T-helper 22 cell (primary cell): ENCODE measurements at places on chromosomes 16 and 17.
A peak's percentile ranks its signal among the peaks of the same experiment; 100 is the strongest.

DNA sequence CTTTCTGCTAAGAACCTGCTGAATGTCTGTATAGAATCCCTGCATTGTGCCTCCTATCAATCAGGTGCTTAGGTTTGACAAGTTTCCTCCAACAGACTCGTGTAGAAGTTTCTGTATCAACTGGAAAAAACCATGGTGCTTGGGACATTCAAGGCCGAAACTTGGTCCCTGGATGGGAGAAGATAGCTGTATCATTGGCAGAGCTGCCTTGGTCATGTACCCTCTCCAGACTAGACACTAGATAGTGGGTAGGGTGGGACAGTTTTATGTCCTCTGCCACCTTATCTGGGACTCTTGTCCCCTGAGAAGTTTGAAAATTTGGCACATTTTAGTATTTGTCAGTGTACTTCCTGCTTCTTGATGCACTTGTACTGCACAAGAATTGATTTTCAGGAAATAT lies 520.8 kb downstream of the WWOX start:
- DNase-seq, result no peak

- DNase-seq, result no peak
These were observed 8.8 kb upstream of the TRAP1 start for GRCh38 chr16:3726021-3726687.

DNA sequence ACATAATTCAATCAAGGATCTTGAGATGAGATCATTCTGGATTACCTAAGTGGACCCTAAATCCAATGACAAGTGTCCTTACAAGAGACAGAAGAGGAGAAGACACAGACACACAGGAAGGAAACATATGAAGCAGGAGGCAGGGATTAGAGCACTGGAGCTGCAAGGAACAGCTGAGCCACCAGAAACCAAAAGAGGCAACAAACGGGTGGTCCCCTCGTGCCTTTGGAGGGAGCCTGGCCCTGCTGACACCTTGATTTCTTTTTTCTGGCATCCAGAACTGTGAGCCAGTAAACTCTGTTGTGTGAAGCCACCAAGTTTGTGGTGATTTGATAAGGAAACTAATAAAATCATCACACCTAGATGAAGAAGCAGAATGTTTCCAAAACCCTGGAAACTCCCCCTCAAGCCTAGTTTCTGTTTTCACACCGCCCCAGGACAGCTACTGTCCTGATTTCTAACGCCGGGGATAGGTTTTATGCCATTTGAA lies 115.2 kb downstream of the PITPNC1 start:
- DNase-seq, result no peak

DNA sequence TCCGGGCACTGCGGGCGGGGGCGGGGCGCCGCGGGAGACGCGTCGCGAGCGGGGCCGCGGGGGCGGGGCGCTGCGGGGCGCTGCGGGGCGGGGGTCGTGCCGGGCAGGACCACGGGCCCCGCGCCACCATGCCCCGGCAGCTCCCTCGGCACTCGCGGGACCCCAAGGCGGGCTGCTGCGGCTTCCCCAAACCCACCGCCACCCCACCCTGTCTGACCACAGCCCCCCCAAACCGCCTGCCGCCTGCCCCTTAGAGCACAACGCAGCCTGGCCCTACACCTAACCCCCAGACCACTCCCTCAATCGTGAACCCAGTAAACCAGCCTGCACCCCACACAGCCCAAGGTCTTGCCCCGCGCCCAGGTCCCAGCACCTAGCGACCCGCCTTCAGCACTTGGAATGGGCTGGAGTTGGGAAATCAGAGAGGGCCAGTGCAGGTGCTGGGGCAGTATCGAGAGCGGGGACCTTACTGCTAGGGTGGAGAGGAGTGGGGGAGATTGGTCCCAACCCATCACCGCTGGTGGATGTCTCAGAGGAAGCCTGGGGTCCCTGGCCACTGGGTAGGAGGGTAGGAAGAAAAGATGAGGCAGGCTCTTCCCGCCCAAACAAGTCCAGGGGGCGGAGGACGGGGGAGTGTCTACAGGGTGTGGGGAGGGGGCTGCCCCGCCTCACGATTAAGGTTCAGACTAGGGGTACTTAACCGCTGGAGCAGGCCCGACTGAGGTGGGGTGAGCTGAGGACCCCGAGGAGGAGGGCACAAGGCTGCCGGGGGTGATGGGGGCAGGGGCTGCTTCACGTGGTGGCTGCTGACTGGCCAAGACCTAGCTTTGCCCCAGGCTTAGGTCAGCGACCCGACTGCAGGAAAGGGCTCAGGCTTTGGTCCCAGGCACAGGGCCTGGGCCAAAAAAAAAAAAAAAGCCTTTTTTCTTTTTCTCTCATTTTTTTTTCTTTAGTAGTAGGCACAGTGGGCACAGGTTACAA lies 539 bp upstream of the VAMP2 start:
- no peak for DNase-seq

DNA sequence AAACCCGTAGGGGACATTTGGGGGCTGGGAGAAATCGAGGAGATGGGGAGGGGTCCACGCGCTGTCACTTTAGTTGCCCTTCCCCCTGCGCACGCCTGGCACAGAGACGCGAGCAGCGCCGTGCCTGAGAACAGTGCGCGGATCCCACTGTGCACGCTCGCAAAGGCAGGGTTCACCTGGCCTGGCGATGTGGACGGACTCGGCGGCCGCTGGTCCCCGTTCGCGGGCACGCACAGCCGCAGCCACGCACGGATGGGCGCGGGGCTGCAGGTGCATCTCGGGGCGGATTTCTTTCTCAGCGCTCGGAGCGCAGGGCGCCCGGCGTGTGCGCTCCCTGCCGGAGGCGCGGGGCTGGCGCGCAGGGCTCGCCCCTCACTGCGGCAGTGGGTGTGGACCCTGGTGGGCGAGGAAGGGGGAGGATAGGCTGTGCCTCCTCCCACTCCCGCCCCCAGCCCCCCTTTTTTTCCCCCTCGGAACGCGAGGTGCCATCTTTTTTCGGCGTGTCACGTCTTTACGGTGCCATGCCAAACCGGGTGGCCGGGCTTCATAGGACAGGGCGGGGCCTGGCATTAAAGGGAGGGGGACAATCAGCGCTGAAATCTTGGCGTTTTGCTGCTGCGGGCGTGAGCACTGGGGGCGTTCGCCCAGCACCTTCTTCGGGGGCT lies 1.1 kb downstream of the MAPT start:
- no peak for DNase-seq

DNA sequence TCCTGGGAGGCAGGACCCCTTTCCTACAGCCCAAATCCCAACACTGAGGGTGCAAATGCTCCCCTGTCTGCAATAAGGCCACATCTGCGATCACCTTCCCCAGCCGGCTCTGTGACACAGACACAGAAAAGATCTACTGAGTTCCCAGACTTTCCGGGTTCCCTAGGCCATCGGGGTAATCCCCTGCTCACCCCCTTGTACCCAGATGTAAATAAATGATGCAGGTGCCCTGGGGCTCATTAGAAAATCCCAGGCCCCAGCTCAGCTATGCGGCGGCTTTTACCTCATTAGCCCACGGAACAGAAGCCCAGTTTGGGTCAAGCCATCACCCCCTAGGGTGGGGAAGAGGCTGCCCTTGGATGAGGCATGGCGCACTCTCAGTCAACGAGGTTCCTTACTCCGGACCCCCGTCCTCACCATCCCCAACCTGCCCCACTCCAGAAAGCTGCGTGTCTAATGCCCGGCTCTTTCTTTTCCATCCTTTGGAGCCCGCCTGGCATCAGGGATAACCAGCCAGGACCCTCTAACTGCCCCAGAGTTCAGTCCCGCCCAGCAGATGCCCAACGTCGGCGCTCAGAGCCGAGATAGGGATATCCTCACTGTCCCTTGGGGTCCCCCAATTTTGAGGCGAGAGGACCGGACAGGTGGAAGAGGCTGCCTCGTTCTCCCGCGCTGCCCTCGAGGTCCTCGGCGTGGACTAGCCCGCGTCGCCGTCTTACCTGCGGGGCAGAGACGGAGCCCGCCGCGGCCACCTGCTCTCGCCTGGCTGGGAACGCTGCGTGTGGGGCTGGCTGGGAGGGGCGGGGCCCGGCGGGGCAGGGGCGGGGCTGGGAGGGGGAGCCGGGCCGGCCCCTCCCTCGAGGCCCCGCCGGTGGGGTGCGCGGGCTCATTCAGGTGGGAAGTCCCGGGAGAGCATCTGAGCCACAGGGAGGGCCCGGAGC lies at the start of gene ZNF385C:
Gene ZNF385C (minus strand): TSS at position 783 of the 941 bp plus-strand sequence. CDS start 35,417 bp downstream, outside the sequence.
- peak; percentile 43 for DNase-seq

- DNase-seq, result no peak
These were observed 868.8 kb downstream of the CDH11 start for GRCh38 chr16:64253096-64253495.

- DNase-seq, result peak; percentile 93
These were observed 939 bp downstream of the BCL6B start for GRCh38 chr17:7023576-7024401.

DNA sequence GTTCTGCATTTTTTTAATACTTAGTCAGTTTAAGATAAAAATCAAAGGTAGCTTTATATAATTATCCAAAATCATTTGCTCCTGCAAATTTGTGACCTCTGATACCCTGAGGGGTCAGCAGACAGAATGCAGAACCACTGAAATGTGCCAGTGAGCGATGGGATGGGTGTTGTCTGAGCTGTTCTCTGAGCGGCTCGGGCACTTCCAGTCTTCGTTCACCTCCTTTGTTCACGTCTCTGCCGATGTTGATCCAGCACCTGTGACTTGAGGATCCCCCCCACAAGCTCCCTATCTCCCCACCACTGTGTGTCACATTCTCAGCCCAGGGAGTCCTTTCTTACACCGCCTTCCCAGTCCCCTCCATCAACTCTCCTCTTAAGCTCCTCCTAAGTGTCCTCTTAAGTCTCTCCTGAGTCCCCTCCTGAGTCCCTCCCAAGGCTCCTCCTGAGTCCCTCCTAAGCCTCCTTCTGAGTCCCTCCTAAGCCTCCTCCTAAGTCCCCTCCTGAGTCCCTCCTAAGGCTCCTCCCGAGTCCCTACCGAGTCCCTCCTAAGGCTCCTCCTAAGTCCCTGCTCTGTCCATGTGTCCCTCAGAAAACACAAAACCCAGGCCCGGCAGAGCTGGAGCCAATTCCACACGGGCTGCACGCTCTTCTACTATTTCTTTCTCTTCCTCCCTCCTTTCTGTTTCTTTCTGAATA lies 47.5 kb downstream of the RNF213 start:
- no peak for DNase-seq

- DNase-seq, result no peak
These were observed 5.8 kb upstream of the RAB11FIP4 start for GRCh38 chr17:31385428-31386285.

DNA sequence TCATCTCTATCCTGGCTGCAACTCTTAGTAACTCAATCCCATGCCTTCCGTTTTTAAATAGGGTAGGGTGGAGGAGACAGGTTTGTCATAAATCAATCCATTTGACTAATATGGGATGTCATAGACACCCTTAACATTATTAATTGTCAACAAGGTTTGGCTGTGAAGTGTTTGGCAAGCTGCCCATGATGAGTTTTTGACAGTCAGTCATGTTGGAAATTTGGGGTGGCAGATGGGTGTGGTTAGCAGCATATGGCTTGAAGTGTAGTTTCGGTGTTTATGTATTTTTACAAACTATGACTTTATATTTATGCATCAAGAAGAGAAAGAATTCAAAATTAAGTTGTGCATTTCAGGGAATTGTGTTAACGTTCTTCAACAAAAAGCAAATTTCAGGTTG lies 221.8 kb upstream of the CDH5 start:
- DNase-seq, result no peak

- no peak for DNase-seq
These were observed 110.2 kb upstream of the C17orf78 start for GRCh38 chr17:37265446-37266173.

DNA sequence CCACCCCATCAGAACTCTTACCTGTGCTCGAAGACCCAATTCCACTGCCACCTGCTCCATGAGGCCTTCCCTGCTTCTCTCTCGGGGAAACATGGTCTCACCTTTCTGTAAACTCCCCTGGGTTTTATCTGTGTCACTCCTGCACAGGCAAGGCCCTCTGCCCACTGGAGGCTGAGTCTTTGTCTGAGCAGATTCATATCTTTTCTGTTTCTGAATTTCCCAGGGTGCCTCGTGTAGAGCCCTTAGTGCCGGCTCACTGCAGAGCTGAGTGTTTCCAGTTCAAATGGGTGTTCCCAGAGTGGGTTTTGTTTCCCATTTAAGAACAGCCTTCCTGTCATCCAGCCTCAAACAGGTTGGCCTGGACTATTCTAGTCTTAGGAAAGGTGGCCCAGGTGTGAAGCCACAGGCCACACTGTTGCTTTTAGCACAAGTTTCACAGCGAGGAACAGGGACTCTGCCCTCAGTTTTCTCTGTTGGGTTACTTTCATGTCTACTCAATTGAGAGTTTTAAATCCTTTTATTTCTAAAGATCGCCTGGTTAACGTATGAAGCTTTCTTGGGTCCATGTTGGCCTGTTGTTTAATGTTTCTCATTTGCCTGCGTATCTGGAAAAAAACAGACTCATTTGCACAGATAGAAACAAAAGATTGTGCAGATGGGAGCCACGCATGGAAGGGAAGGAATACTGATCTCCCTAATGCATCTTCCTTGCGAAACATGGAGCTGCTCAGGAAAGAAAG lies 228.7 kb downstream of the MSI2 start:
- no peak for DNase-seq

DNA sequence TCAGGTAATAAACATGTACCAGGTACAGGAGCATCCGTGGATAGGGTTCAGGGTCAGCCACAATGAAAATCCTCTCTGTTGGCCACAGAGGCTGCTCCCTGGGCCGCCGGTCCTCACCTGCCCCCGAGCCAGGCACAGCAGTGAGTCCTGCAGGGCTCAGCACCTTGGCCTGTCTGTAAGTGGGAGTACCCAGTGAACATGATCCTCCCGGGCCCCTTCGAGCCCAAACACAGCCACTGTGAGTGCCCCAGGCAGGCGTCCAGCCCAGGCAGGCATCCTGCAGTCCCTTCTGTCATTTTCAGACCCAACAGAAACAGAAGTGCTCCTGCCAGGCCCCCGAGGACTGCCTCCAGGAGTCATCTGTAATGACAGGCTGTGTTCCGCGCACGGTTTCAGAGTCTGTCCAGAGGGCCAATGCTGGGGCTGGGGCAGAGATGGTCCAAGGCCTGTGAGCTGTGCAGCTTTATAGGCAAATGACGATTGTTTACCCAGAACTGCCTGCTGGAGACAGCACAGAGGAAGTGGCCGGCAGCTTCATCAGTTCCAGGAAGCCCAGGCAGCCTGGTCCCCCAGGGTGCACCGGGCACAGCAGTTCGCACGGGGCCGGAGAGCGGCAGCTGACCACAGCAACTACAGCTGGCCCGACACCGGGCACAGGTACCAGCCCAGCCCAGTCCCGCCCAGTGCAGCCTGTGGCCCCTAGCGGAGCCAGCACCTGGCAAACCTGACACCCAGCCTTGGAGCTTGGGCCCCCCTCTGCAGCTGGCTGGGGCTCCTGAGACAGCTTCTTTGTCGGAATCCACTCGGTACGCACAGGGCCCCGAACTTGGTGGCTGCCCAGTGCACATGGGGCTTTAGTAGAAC lies 13.2 kb downstream of the SLC7A5 start:
- DNase-seq, result no peak

GRCh38 chr16:85926370-85926769 lies 27.4 kb downstream of the IRF8 start:
- no peak for DNase-seq

- no peak for DNase-seq
These were observed 27.3 kb upstream of the STH start for GRCh38 chr17:45971698-45972141.

GRCh38 chr17:62984801-62985200 lies 18.8 kb downstream of the TANC2 start:
- DNase-seq, result no peak
